ENCODE measurements at places on chromosomes 6 and 20.

- no peak for DNase-seq
Observed at GRCh38 chr6:163340201-163340887, 74.2 kb upstream of the QKI start.

- no peak for DNase-seq
Observed at GRCh38 chr6:142985281-142985680, 40.3 kb upstream of the HIVEP2 start.

GRCh38 chr6:33163540-33163939 is 28.7 kb downstream of the COL11A2 start:
- DNase-seq: no peak

GRCh38 chr6:8993111-8993510 is 557.8 kb upstream of the SLC35B3 start:
- DNase-seq: no peak

- DNase-seq: no peak
Observed at GRCh38 chr6:99349171-99350141, at the start of gene FAXC. FAXC (minus strand) TSS chr6:99349674; CDS start chr6:99349372, 302 bp downstream.

DNA sequence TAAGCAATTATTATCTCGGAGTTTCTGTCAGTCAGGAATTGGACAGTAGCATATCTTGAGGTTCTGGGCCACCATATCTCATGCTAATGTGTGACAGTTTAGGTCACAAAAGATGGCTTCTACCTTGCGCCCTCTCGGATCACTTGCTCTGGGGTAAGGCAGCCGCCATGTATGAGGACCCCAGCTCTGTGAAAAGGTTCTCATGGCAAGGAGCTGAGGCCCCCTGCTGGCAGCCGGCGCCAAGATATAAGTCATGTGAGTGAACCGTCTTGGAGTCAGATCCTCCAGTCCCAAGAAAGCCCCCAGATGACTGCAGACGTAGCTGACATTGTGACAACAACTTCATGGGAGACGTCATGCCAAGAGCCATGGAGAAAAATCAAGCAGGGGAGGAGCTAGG is 670.8 kb downstream of the KIF16B start:
- no peak for DNase-seq

GRCh38 chr6:157980288-157981131 is 1.2 kb upstream of the SYNJ2 start:
- DNase-seq: no peak

DNA sequence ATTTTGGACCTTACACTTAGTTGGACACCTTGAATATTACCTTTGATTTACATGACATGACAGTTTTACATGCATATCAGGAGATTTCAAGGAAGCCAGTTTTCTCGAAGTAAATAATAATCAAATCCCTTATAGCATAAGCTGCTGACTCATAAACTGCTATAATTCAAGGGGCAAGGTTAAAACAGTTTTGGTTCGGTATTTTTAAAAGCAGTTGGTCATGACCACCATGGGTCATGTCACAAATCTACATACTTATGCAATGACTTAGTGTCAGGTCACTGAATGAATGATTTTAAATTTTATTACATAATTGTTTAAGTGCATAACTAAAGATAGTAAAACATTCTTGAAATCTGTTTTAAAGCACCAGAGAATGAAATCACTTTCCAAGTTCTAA is 158.0 kb downstream of the DST start:
- no peak for DNase-seq

DNA sequence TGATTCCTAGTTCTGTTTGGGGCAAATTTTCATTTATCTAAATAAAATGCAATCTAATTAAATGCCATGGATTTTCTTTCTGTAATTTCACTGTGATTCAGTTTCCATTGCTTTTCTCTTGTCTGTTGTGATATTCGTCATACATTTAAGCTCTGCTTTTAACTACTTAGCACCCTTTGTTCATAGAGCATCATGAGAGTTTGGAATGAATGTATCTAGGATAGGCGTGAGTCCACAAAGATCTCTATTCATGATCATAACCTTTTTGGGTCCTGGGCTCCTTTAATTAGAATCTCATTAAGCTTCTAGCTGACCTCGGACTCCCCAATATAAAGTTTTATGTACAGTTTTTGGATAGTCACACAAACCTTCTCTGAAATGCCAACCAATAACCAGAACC is 32.9 kb downstream of the ZBTB2 start:
- DNase-seq: no peak

DNA sequence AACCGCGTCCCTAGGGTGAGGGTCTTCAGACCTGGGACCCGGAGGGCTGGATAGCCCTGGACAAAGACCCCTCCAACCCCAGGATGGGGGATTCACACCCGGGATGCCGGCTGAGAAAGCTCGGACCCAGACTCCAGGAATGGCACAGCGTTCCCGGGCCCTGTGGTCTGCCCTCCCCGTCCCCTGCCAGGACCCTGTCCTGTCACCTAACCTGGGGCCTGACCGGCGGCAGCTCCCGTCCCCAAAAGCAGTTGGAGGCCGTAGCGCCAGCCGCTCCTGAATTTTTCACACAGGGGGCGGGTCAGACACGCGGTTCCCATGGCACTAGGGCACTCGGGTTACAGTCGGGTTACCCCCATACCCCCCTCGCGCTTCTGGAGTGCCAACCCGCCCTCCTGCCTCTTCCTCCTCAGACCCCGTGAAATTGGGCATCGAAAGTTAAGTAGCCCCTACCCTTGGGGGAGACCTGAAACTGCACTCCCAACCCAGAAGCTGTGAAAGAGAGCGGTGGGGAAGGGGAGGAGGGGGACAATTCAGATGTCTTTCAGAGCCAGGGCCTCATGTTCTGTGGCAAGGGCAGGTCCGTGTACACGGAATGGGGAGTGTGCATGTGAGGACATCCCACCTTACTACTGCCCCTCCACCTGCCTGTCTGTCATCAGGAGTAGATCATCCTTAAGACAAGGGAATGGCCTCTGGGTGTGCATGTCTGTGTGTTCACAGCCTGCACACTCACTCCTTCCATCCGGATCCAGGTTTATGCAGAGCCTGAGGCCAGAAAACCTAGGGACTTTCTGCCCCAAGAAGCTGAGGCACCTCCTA is 595 bp downstream of the REM1 start:
- no peak for DNase-seq

DNA sequence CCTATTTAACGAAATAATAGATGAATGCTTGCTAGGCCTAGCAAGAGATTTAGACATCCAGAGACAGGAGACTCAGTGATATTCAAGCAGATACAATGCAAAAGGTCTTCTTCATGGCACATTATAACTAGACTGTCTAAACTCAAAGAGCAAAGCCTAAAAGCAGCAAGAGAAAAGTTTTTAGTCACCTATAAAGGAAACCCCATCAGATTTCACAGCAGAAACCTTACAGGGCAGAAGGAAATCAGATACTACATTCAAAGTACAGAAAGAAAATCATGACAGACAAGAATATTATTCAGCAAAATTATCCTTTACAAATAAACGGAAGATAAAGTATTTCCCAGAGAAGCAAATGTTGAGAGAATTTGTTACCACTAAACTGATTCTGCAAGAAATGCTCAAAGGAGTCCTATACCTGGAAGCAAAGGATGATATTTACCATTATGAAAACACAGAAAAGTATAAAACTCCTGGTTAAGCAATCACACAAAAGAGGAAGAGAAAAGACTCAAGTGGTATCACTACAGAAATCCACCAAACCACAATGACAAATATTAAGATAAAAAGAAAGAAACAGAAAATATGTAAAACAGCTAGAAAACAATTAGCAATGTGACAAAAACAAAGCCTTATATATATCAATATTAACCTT is 333.7 kb downstream of the MEI4 start:
- DNase-seq: no peak

GRCh38 chr6:170273681-170274080 is 17.2 kb downstream of the DLL1 start:
- no peak for DNase-seq

DNA sequence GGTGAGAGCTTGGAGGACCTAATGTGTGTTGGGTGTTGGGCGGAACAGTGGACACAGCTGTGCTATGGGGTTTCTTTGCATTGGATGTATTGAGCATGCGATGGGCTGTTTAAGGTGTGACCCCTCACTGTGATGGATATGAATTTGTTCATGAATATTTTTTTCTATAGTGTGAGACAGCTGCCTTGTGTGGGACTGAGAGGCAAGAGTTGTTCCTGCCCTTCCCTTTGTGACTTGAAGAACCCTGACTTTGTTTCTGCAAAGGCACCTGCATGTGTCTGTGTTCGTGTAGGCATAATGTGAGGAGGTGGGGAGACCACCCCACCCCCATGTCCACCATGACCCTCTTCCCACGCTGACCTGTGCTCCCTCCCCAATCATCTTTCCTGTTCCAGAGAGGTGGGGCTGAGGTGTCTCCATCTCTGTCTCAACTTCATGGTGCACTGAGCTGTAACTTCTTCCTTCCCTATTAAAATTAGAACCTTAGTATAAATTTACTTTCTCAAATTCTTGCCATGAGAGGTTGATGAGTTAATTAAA is 3.0 kb downstream of the HLA-A start:
- DNase-seq: no peak

DNA sequence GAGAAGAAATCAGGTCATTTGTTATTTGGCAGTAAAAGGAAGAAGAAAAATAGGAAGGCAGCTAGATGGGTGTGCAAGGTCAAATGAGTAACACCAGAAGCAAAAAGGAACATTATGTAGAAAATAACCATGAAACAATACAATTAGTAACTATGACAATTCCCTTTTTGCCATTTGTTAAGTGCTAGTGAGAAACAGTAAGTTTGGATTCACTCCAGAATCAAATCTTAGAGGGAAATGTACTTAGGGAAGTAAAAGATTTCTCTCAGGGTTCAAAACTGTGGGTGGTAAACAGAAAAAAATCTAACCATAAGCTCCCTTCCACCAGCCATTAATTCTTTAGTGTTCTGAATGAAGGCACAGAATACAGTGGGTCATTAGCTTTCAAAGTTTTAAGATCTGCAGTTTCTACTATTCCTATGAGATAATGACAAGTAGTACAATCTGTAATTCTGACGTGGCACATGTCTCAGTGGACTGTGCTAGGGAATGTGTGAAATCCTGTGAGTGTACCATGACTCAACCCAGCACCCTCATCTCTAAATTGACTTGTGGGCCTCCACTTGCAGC is 17.1 kb downstream of the REPS1 start:
- no peak for DNase-seq

DNA sequence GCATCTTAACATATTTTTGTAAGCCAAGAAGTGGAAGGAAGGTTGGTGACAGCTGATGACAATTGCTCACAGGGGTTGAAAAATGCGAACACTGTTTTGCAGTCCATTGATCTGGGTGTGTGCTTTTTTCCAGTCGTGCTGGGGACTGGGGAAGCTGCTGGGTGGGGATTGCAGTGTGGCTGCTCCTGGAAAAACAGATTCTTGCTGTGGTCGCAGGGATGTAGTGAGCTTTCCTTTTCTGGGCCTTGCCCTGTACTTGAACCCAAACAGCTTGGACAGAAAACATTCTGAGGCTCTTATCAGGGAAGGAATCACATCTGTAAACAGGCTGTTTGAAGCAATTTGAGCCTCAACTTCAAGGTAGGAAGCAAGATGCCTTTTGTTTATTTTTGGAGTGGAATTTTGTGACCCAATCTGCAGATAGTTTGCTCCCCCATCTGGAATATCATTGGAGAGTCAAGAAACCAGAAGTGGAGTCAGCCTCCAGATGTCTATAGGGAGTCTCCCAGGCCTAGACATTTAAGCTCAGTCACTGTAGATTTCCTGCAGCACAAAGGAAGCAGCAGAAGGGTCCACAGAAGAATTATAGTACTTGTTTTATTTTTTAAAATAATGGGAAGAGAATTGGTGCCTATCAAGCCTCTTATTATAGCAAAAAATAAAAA is 279.2 kb upstream of the FERMT1 start:
- no peak for DNase-seq

GRCh38 chr6:93371756-93372155 is 47.6 kb downstream of the EPHA7 start:
- no peak for DNase-seq

- no peak for DNase-seq
Observed at GRCh38 chr6:105250533-105250932, 70.7 kb upstream of the POPDC3 start.

DNA sequence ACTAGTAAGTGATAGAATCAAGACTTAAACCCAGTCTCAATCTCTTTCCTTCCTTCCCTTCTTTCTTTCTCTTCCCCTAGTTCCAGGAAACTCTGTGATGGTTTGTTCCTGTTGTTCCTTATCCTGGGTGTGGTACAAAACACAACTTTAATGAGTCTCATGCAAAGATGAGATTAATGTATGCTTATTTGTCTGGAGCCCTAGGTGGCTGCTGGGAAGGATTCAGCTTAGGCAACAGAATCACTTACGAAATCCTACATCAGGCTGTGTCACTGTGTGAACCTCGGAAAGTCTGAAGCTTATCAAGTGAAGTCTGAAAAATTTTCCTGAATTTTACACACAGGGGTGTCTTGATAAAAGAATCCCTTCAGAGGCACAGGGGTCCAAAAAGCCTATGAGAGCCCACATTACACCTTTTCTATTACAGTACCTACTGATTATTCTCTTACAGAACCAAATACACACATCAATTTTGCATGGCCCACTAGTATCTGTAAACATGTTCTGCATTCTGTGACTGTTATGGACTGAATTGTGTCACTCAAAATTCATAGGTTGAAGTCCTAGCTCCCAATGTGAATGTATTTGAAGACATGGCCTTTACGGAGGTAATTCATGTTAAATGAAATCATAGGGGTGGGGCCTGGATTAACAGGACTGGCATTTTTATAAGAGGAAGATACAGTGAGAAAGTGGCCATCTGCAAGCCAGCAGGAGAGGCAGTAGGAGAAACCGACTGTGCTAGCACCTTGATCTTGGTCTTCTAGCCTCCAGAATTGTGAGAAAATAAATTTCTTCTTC is 144.7 kb downstream of the MYB start:
- no peak for DNase-seq

GRCh38 chr6:92159046-92159445 is 1260.3 kb downstream of the EPHA7 start:
- DNase-seq: no peak

GRCh38 chr6:36383606-36384005 is 3.9 kb downstream of the ETV7 start:
- DNase-seq: no peak

- DNase-seq: no peak
Observed at GRCh38 chr6:46420921-46421638, 70.2 kb downstream of the RCAN2 start.

GRCh38 chr6:28225056-28225834 is at the start of gene ZSCAN9:
ZSCAN9 (plus strand) TSS chr6:28225275; CDS start chr6:28227085, 1,810 bp downstream.
- no peak for DNase-seq

GRCh38 chr20:50693001-50693400 is 1.7 kb upstream of the RIPOR3 start:
- DNase-seq: no peak

- DNase-seq: no peak
Observed at GRCh38 chr6:109345986-109346385, 36.3 kb downstream of the CD164 start.

DNA sequence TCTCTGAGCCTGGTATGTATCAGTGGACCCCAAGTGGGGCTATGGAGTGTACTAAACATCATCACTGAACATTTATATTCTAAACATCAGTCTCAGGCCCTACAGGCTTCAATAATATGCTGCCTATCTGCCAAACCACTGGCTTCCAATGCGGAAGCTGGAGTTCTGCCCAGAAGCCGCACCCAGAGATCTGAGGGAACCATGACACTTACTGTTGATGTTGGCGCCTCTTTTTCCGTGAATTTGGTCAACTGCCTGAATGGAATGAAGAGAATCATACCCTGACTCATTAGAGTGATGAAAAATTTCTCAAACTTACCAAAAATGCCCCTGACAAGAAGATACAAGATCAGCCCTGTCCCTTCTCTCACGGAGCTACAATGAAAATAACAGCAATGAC is 66.2 kb downstream of the SLC22A23 start:
- DNase-seq: no peak

Data from SK-N-MC (cell line).